Thymus (tissue), 14 donors: ENCODE measurements at places on chromosomes 13 and 19. TPM values are rescaled to one million over a fixed set of nuclear protein-coding genes. Genes with fewer than 3 reads are reported as not detected.

The ZFP14 gene
- 7.4 TPM for total RNA-seq

The SBNO2 gene
- 15.4 TPM for total RNA-seq

The C19orf33 gene
- total RNA-seq: 4.9 TPM

GRCh38 chr19:31572102-31572975 is 223.1 kb upstream of the TSHZ3 start:
- DNase-seq: no peak

GRCh38 chr13:95155093-95155492 is 146.2 kb downstream of the ABCC4 start:
- DNase-seq: no peak

The LGALS7 gene
- 7.0 TPM for total RNA-seq

GRCh38 chr19:31546205-31546960 is 197.1 kb upstream of the TSHZ3 start:
- DNase-seq: no peak

- DNase-seq: no peak
Measured at GRCh38 chr19:5149932-5150901, 181.3 kb downstream of the KDM4B start.

The C13orf46 gene
- 0.05 TPM for total RNA-seq

DNA sequence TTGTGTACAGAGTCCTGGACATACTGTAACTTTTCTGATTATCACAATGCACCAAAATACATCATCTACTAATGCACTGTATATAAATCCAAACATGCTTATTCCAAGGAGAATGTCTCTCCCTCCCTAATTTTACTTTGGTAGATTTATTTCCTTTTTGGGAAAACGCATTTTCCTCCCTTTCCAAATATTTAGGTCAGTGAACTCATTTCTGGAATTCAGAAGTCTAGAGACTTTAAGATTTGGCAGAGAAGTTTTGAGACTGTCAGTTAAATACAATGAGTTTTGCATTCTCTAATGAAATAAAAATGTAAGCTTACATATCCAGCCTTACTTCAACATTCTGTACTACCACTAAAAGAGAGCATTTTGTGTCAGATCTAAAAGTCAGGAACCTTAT is 165.8 kb upstream of the EDNRB start:
- DNase-seq: no peak

GRCh38 chr13:113437408-113438010 is 15.8 kb downstream of the ADPRHL1 start:
- DNase-seq: no peak

The IZUMO1 gene
- 0.05 TPM for total RNA-seq

DNA sequence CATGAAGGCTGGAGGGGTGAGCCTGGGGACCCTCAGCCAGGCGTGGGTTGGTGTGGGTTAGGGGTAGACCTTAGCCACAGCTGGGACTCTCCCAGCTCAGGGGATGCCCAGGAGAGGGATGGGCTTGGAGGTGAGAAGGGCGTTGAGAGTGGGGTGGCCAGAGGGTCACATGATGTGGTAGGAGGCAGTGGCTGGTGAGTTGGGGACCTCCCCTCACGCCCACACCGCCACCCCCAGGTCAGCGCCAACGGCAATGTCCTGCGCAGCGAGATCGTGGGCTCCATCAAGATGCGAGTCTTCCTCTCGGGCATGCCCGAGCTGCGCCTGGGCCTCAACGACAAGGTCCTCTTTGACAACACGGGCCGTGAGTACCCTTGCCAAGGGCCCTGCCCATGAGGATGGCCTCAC is 28.5 kb downstream of the AP1M1 start:
- DNase-seq: no peak

The JSRP1 gene
- total RNA-seq: 0.90 TPM

DNA sequence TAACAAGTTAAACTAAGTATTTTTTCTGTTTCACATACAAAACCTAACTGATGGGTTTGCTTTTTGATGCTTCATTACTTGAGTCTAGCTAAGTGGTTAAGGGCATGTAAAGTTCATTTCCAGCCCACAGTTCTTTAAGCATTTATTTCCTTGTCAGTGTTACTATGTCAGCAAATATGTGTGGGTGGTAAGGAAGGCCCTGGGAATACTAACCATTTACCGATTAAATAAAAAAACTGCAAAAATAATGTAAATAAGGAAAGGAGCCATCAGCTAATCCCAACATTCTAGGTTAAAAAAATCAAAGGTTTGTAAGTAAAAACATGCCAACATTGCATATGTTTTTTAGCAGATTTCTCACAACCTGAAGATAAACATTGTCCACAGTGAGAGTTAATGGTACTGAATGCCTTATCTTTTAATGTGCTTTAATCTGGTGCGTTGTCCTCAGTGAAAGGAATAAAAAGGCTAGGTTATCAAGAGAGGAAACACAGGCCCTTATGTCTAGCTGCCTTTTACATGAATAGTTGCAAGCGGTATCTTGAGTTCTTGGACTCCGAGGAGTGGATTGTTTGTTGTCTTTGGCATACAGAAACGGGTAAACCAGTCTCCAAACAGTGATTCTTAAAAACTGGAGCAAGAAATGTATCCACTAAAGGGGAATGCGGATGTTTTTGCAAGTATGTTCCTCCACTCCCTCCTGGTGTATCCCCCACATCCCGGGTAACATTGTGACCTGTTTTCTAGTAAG is 949.6 kb upstream of the SLC10A2 start:
- DNase-seq: no peak

DNA sequence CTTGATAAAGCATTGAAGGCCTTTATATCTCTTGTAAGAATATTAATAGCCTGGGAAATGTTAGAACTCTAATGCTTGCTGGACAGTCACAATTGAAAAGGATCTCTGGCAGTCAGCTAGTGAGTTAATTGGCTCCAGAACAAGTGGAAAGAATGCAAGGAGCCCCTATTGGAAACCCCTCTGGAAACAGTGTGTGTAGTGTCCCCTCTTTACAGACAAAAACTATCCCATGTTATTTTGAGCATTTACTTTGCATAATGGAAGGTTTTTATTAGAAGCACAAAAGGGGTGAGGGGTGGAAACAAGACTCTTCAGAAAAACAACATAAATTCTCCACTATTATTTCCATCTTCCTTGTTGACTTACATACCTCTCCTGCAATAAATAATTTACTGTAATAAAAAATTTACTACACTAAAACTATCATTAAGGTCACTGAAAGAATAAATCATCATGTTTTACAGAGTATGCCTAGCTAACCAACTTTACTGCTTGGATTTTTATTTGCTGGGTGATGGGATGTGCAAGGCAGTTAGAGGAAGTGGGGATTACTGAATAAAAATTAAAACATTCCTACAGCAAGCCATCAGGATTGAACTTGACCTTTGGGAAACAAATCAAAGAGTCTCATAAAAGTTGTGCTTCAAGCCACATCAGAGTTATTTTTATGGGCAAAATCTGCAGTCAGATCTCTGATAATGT is 610.4 kb downstream of the TBC1D4 start:
- no peak for DNase-seq
